ENCODE measurements at places on chromosomes 4 and X.

GRCh38 chr4:113835005-113835404 lies 73.5 kb upstream of the CAMK2D start:
- DNase-seq: no peak

DNA sequence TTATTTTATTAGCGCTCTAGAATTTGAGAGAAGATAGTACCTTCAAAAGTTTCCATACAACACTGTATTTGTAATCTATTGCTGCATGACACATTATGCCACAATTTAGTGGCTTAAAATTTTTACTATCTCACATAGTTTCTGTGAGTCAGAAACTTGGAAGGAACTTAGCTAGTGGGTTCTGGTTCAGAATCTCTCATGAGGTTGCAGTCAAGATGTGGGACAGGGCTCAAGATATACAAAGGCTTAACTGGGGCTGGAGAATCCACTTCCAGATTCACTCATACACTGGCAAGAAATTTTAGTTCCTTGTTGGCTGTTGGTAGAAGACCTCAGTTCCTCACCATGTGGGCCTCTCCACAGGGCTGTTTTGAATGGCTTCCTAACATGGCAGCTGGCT lies 11.5 kb upstream of the C4orf54 start:
- DNase-seq: no peak

DNA sequence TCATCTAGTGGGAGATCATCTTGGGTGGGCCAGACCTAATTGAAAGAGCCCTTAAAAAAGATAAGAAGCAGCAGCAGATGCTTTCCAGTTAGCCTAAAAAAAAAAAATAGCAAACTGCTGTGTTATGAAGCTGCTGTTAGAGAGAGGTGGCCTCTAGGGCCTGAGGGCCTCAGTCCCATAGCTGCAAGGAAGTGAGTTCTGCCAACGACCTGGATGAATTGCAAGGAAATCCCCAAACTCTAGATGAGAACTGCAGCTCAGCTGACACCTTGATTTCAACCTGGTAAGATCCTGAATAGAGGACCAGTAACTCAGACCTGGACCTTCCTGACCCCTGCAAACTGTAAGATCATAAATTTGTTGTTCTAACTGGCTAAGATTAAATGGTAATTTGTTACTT lies 275.2 kb downstream of the TENM3 start:
- no peak for DNase-seq

- DNase-seq: no peak
Observed at GRCh38 chr4:3436798-3437581, 4.8 kb upstream of the HGFAC start.

- DNase-seq: no peak
Observed at GRCh38 chr4:38365748-38366310, 298.2 kb upstream of the KLF3 start.

DNA sequence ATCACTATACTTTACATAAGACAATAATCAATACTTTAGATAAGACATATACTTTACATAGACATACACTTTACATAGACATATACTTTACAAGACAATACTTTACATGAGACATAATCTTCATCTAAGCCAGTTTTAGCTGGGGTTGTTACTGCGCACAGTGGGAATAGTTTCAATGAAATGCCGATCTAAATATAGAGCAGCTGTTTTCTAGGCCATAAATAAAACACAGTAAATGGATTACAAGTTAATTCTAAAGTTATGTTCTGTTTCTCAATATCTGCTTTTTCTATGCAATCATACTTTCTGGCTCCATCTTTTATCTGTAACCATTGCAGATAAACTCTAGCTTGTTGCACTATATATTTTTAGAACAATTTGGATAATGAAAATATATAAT lies 1470.6 kb upstream of the PABPC4L start:
- DNase-seq: no peak

GRCh38 chr4:76616526-76616925 lies 181.5 kb downstream of the SHROOM3 start:
- no peak for DNase-seq

- no peak for DNase-seq
Observed at GRCh38 chr4:151917145-151917734, 156.4 kb upstream of the GATB start.

GRCh38 chr4:173170182-173170778 lies 1.7 kb downstream of the GALNT7 start:
- DNase-seq: no peak

- DNase-seq: no peak
Observed at GRCh38 chr4:185115827-185116232, 27.2 kb upstream of the SLC25A4 start.

DNA sequence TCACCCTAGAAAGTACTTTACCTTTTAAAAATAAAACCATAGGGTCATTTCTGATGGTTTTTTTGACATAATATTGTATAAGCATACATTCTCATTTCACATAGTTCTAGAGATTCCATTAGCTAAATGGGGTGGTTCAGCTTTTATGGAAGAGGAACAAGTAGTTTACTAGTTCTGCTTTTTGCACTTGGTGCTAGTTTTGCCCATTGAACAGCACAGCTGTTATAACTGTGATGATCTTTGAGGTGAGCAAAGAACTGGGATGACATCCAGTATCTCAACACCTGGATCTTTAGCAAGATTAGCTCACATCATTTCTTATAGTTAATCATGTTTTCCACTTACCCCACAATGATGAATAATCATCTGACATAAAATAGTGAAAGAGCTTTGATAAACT lies 40.9 kb downstream of the MOB1B start:
- DNase-seq: no peak

GRCh38 chrX:119292445-119292844 lies 56.4 kb downstream of the PGRMC1 start:
- no peak for DNase-seq

GRCh38 chr4:79682801-79683530 lies 274.9 kb upstream of the GK2 start:
- DNase-seq: no peak

DNA sequence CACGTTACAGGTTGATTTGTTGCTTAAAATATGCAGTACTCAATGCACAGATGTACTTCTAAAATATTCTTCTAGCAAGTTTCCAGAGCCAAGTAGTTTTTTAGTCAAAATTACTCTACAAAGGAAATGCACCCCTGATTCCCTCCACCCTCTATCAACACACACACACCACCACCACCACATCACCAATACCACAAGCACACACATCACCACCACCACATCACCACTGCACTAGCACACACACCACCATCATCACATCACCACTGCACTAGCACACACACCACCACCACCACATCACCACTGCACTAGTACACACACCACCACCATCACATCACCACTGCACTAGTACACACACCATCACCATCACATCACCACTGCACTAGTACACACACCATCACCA lies 105.2 kb upstream of the FRG1 start:
- DNase-seq: no peak

- DNase-seq: no peak
Observed at GRCh38 chr4:88264336-88264735, 20.0 kb downstream of the PPM1K start.

DNA sequence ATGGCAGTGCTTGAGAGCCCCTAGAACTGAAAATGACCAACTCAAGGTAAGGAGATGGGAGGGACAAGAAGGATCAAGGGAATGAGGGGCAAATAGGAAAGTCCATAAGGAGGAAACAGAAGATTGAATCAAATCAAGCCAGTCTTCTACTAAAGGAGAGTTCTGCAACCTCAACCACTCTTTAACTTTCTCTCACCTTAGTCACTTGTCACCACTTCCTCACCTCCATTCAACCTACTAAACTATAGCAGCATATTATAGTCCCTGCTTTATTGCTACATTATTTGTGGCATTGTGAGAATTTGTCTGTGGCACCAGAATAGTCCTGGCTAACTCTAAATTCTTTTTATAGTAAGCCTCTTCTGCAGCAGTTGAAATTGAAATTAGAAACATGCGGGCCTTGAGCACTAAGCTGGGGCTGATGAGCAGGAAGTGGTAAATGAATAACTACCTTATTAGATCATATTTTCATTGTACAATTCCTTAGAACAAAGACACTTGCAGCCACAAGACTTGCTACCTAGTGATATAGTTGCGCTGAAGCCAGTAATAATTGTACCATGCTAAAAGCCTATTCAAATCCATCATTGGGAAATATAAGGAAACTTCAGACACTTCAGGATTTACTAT lies 336.9 kb downstream of the ZNF674 start:
- DNase-seq: no peak

DNA sequence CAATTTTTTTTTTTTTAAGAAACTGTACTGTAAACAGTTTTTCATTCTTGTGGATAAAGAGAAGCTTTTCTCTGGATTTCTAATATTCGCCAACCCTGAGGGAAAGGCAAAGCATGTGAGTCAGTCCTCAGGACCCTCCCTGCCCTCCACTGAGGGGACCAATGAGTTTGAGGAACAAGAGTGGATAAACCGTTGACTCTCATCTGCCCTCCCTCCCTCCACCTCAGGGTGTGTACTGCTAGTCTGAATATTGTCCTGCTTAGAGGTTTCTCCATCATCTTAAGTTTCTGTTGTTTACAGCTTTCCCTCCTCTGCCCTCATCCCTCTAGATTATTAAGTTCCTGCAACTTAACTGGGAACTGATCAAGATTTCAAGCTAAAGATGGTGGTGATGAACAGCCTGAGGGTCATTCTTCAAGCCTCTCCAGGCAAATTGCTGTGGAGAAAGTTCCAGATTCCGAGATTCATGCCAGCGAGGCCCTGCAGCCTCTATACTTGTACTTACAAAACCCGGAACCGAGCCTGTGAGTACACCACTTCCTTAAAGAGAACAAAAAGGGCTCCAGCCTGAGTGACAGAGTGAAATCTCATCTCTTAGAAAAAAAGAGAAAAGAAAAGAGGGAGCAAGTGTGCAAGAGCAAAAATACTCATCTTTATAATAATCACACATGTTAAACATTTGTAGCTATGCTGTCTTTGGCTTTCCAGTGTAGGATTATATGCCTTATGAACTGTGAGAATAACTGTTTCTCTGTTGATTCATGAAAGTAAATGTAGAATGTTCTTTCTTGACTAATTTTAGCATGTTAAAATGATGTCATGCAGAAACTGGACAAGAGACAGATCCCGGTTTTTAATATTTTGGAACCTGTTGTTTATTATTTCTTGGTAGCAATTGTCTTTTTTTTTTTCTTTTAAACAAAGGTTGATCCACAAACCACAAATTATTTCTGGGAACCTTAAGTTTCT lies 11.9 kb downstream of the CA5B start:
- DNase-seq: no peak

DNA sequence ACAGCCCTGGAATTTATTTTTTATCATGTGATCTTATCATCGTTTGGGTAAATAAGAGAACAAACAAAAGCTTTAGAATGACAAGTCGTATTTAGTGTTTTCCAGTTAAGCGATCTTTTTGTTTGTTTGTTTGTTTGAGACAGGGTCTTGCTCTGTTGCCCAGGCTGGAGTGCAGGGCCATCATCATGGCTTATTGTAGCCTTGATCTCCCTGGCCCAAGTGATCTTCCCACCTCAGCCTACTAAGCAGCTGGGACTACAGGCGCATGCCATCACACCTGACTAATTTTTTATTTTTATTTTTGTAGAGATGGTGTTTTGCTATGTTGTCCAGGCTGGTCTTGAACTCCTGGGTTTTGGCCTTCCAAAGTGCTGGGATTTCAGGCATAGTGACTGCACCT lies 57.1 kb upstream of the PDLIM3 start:
- no peak for DNase-seq

DNA sequence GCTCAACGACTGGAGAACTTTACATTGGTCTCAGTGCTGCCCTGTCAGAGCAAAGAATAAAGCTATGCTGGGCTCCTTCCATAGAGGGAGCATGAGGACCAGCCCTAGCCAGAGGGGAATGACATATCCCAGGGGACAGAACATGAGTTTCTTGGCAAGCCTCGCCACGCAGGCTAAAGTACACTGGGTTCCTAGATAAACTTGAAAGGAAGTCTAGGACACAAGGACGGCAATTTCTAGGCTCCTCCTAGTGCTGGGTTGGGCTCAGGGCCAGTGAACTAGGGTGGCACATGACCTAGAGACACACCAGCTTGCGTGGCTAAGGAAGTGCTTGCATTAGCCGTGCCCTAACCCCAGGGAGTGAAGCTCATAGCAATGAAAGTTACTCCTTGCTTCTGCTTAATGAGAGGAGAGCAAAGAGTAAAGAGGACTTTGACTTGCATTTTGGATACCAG lies 141.0 kb downstream of the MAB21L2 start:
- DNase-seq: no peak

DNA sequence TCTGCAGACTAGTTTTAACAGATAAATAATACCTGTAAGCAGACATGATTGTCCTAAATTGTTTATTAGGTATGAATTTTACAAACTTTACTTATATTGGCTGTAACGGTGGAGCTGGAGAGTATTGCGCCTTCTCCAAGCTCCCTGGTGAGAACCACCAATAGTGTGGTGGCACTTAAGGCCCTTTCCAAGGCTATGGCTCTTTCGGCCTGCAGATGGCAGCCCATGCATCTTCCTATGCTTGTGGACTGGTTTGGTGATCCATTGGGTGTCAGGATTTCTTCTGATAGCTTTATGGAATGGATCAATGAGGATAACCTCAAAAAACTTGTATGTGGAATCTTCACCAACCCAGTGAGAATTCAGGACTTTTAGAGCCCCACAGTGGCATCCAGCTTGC lies 7.8 kb downstream of the LARP1B start:
- DNase-seq: no peak

- DNase-seq: no peak
Observed at GRCh38 chrX:24925430-24925829, 90.3 kb downstream of the ARX start.

GRCh38 chrX:130419263-130419662 lies 17.5 kb downstream of the RBMX2 start:
- DNase-seq: no peak

DNA sequence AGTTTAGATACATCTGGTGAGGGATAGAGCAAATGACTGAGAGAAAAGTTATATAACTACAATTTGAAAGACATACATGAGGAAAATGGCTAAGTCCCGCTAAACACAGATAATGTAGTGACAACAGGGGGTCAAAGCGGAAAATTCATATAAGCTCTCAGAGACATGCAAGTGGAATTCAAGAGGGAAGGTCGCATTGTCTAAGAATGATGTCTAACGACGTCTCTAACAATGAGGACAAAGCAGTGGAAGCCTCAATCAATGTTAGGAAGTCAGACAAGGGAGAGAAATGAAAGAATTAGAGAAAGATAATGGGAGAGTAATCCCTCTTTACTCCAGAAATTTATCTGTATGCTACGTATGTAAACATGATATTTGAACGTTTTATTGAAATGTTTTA lies 113.4 kb downstream of the ANTXR2 start:
- DNase-seq: no peak

- no peak for DNase-seq
Observed at GRCh38 chrX:16687514-16687913, 25.0 kb downstream of the CTPS2 start.

GRCh38 chr4:27947302-27947701 lies 1086.7 kb downstream of the STIM2 start:
- no peak for DNase-seq

- no peak for DNase-seq
Observed at GRCh38 chrX:48945517-48946348, 11.7 kb downstream of the OTUD5 start.
